A549 treated with DMSO at 1 μM for 4 hours (cell line): ENCODE measurements at places on chromosomes 4 and X. TPM values are rescaled to one million over a fixed set of nuclear protein-coding genes. Genes with fewer than 3 reads are reported as not detected.

Gene SPANXB1
- total RNA-seq: 2.2 to 4.0 TPM (median 3.3 TPM) in 5 replicates

Gene MTNR1A
- 0.22 to 0.52 TPM (median 0.40 TPM) in 4 of 5 replicates, not detected in the other for total RNA-seq

Gene CT45A5
- 0.08 to 0.19 TPM in 2 of 5 replicates, not detected in the others for total RNA-seq

Gene MAGEE2
- not detected in 5 replicates for total RNA-seq

Gene MAGEB1
- not detected in 5 replicates for total RNA-seq

Gene IL2
- total RNA-seq: not detected in 5 replicates

Gene ODAPH
- 0.16 to 0.23 TPM (median 0.21 TPM) in 4 of 5 replicates, not detected in the other for total RNA-seq

Gene OTC
- total RNA-seq: not detected in 5 replicates

Gene L1CAM
- 21.2 to 25.8 TPM (median 21.8 TPM) in 5 replicates for total RNA-seq

Gene UGT2B10
- total RNA-seq: 0.10 TPM in 1 of 5 replicates, not detected in the others

Gene HELQ
- total RNA-seq: 4.2 to 6.0 TPM (median 4.7 TPM) in 5 replicates

Gene GPC4
- total RNA-seq: 0.01 to 0.06 TPM in 2 of 5 replicates, not detected in the others

Gene RRH
- total RNA-seq: 0.06 to 0.15 TPM (median 0.11 TPM) in 3 of 5 replicates, not detected in the others

Gene DGKK
- not detected in 5 replicates for total RNA-seq

Gene AKAP4
- total RNA-seq: not detected in 5 replicates

Gene CXCL11
- total RNA-seq: 0.10 to 0.30 TPM (median 0.21 TPM) in 4 of 5 replicates, not detected in the other
